ENCODE measurements at places on chromosomes 12 and 14. TPM values are rescaled to one million over a fixed set of nuclear protein-coding genes. Genes with fewer than 3 reads are reported as not detected.

- no peak for DNase-seq
Measured at GRCh38 chr14:72049462-72049861, 117.2 kb downstream of the RGS6 start.

- no peak for DNase-seq
Measured at GRCh38 chr12:104823985-104824461, 134.1 kb downstream of the SLC41A2 start.

DNA sequence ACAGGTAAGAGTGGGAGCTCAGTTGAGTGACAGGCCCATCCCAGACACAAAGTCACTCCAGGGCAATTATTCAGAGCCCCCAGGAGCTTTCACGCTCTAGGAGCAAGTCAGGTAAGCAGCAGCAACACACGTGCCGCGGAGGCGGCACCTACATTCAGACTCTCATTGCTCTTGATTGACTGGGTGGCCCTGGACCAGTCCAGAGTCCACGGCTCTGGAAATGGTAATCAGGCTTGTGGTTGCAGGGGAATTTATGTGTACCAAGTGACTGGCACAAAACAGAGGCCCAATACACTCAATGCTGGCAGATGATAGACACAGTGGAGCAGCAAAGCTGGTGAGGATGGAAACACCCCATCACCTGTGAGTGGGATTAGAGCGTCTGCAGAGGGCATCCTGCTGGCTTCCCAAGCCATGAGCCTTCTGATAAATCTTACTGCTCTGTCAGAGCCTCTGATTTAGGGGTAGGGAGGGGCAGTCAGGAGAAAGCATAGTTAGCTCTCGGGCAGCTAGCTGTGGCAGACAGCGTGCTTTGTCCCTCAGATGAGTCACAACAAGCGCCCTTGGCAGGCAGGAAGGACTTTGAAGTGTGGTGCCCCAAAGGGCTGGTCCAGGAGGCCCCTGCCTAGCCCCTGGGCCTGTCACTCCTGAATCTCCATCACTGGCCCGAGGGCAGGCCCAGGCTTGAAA lies 344.7 kb downstream of the CACNA1C start:
- DNase-seq = no peak

DNA sequence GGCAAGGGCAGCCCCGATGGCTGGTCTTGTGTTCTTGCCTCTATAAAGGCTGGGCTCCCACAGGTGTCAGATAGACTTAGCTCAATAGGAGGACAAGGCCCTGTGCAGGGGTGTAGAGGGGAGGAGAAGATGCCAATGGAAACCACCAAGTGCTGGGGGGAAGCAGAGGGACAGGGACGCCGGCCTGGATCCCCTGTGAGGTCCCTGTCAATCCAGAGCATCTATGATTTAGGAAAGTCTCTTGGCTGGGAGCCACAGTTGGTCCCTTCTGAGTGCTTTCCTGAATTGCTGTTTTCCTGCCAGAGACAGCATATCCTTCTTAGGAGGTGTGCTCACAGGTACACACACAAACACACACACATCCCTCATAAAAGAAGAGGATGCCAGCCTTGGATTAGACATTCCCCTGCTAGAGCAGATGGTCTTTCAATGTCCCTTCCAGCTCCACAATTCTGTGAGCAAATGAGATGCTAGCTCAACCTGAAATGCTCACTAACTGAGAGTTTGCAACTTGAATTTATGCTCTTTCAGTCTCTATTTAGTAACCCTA lies 62.7 kb downstream of the TTC7B start:
- DNase-seq = no peak

The FAM90A1 gene
- total RNA-seq = not detected

GRCh38 chr12:10126413-10126812 lies 3.6 kb downstream of the CLEC7A start:
- DNase-seq = no peak

The BEST3 gene
- total RNA-seq = not detected

- DNase-seq = no peak
Measured at GRCh38 chr12:117679776-117680175, 289.0 kb downstream of the KSR2 start.

All from neural crest cell (in vitro differentiated cells).